ENCODE measurements at places on chromosomes 5 and 9. TPM values are rescaled to one million over a fixed set of nuclear protein-coding genes. Genes with fewer than 3 reads are reported as not detected.

GRCh38 chr9:35195683-35196082, 33.9 kb downstream of the UNC13B start:
- no peak for DNase-seq

DNA sequence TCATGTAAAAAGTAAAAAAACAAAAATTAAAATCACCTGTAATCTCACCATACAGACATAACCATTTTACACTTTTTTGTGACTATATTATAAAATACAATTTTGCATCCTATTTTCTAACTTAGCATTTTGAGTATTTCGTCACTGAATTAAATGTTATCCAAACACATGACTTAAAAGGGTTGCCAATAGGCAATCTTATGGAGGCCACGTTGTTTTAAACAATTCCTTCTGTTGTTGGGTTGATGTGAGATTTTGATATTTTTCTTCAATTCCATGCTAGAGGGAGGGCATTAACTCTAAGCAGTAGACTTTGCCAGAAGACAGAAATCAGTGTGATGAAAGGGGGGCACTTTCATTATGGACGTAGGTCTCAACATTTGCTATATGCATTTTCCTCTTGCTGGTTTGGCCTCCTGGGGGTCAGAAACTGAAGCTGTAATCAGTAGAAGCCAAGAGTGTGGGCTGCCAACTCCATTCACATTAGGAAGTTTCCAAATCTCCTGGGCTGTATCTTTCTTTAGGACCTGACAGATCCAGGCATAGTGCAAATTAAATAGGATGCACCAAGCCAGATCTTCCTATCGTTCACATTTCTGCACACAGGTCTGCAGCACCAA, 614.2 kb upstream of the CLINT1 start:
- DNase-seq = no peak

DNA sequence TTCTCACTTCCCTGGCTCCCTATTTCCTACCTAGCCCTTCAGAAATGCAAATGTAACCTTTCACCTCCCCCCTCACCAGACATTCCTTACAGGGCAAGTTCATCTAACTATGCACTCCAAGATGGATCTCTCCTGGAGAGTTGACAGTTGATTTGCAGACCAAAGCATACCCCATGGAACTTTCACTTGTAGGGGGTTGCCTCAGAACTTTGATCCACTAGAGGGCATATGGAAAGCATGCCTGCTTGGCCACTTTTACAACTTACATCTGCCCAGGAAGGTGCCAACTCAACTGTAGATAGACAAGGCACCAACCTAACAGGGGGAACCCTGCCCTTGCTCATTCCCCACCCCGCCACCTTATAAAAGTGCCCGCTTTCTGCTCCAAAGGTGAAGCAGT, 187.8 kb downstream of the NXNL2 start:
- DNase-seq = no peak

DNA sequence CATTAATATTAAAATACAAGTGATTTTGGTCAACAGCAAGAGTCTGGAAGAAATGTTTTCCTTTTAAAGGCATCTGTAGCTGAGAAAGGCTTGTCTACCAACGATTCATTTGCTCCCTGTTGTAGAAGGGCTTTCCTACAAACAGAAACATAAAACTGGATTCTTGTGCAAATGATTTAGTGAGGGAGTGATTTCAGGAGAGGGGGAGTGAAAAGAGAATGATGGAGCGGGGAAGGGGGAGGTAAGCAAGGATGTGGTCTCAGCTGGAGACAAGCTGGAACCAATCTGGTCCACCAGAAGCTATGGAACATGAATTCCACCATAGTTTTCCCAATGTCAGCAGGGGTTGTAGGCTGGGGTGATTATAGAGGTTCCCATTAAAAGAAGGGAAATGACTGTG, 196.3 kb downstream of the FBXO4 start:
- no peak for DNase-seq

- no peak for DNase-seq
Observed at GRCh38 chr9:13330396-13331004, 51.0 kb upstream of the MPDZ start.

DNA sequence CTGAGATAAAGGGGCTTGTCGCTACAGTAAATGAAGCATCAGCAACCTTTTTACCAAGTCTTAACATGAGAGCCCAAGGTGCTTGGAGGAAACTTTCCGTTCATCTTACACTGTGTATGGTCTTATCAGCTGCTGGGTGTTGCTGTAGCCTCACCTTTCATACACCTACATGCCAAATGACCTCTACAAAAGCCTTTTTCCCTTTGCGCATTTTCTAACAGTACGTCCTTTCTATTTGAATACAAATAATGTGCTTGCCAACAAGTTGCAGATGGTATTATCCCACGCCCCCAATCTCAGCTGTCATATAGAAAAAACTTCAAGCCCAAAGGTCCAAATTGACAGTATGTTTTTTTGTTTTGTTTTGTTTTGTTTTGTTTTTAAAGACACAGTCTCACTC, 96.9 kb downstream of the BNC2 start:
- no peak for DNase-seq

- DNase-seq = peak; percentile 54
Observed at GRCh38 chr9:93087971-93088655, 7.9 kb upstream of the CARD19 start.

DNA sequence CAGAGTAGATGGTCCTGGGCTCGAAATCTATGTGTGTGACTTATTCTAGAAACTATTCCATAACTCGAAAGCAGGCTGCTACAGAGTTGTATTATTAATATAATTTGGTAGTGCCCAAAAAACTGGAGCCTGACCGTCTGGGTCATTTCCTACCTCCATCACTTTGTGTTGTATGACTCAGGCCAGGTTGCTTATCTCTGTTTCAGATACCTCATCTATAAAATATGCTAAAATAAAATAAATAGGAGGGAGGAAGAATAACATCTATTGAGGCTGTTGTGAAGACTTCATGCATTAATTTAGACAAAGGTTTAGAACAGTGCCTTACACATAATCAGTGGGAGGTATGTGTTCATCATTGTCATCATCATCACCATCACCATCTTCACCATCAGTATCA, 57.7 kb downstream of the PDE4D start:
- no peak for DNase-seq

GRCh38 chr9:98455256-98456155, 200.1 kb upstream of the TBC1D2 start:
- no peak for DNase-seq

DNA sequence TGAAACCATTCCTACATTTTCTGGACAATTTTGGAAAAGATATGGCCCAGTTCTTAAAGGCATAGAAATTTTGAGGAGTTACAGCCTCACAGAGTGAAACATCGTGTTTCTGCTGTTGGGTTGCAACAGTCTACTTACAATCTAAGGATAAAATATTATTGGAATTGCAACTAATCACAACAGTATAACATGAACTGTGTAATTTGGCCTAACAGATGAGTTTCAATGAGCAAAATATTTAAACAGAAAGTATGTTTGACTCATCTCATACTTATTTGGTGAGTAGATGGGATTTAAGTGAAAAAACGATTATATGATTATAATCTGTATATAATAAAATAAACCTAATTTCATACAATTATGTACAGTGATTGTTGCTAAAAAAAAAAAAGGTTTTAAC, 1061.8 kb downstream of the CDH12 start:
- DNase-seq = no peak

DNA sequence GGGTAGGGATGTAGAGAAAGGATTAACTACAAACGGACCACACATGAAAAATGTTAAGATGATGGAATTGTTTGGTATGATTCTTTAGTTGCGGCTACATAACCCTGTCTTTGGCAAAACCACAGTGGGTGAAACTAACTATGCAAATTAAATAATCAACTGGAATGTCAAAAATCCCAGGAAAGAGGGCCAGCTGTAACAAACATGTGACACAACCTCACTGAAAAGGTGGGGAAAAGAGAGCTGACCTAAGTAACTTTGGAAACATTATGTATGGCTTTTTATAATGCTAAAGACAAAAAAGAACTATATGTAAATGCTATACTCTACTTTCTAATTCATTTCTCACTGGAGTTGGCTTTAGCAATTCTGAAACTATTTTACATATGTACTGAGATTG, 252.0 kb downstream of the MRPS30 start:
- no peak for DNase-seq

DNA sequence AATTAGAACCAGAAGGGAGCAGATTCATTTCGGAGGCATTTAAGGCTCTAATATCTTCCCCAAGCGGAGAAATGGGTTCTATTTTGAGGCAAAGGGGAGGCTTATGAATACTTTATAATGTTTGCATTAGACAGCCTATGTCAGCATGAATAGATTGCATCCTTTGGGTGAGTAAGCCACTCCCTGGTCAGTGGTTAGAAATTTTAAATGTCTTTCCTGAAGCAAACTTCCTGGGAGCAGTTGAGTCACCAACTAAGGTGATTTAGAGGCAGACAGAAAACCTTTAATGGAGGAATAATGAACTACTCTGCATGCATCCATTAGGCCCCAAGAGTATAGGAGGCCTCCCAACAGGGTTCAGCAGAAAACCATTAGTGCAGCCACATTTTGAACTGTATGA, 204.9 kb downstream of the ELAVL2 start:
- no peak for DNase-seq

Gene PCDHB6
- total RNA-seq = 0.75 TPM

Gene RNF183
- not detected for total RNA-seq

All from upper lobe of right lung (tissue), 1 donor.